Right atrium auricular region (tissue), 2 donors: ENCODE measurements at places on chromosomes 3 and 15.

- H3K36me3 ChIP-seq = no peaks in the 10 kb centered on the region
- no peak for DNase-seq
- no peaks in the 10 kb centered on the region for H3K27me3 ChIP-seq
Measured at GRCh38 chr3:10619989-10620832, 114.8 kb upstream of the ATP2B2 start.

DNA sequence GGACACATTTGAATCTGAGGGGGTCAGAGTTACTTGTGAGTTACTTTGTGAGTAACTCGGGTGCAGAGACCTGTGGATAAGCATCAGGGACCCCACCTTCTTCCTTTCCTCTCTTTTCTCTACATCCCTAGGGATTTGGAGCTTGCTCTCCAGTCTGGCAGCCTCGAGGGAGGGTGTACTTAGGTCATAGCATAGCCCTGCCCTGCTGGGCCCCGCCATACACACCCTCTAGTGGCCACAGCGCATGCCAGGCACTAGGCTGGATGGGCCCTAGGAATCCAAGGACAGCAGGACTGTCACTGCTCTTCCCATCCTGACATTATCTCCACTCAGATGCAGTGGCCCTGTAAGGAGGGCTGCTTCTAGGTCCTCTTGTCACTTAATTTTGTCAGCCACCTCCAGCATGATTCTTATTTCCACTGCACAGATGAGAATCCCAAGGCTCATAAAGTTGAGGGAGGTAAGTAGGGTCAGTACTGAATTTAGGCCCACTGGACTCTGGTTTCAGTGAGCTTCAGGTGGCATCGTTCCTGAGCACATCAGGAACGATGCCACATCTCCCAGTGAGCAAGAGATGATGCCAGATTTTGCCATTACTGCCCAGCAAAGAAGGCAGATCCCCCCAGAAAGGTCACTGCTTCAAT, 3.6 kb upstream of the SMAD6 start:
- peak overlapping the region; percentile 67 for H3K27ac ChIP-seq
- no peaks in the 10 kb centered on the region for H3K27me3 ChIP-seq
- no peaks in the 10 kb centered on the region for H3K36me3 ChIP-seq
- no peak overlapping the region for H3K4me3 ChIP-seq
- H3K4me1 ChIP-seq = peaks cover 27% of the 10 kb centered on the region

- no peaks in the 10 kb centered on the region for H3K27me3 ChIP-seq
- no peaks in the 10 kb centered on the region for H3K4me1 ChIP-seq
- no peak overlapping the region for H3K4me3 ChIP-seq
- H3K27ac ChIP-seq = no peak overlapping the region
Measured at GRCh38 chr15:72740219-72740618, 43.3 kb downstream of the ADPGK start.

DNA sequence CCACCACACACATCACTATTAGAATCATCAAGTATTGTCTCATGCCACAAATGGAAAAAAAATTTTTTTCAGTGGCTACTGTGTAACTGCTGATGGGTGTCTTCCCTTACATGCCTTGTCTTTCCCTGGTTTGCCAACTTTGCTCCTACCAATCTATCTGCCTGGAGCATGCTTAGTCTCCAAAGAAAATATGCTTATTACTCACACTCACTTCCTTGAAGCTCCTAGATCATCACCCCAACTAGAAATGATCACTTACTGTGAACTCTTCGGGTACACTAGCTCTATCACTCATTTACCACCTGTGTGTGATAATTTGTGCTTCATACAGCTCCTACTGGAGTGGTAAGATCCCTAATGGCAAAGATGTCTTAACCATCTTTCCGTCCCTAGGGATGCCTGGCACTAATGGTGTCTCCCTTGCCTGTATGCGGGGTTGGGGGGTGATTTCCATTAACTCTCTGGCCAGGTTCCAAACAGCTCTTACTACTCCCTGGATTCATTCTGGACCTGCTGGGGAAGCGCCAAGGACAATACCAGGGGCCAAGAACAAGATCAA, 799 bp downstream of the VPS33B start:
- H3K36me3 ChIP-seq = peaks cover 4% of the 10 kb centered on the region
- no peaks in the 10 kb centered on the region for H3K27me3 ChIP-seq
- H3K27ac ChIP-seq = peak overlapping the region; percentile 71
- DNase-seq = no peak
- peaks cover 13% of the 10 kb centered on the region for H3K4me1 ChIP-seq

GRCh38 chr3:124985349-124985748, 50.8 kb upstream of the MUC13 start:
- peak overlapping the region; percentile 64 for H3K27ac ChIP-seq
- no peaks in the 10 kb centered on the region for H3K4me1 ChIP-seq
- peak; percentile 74 for DNase-seq
- H3K36me3 ChIP-seq = peaks cover 49% of the 10 kb centered on the region
- H3K4me3 ChIP-seq = no peak overlapping the region

DNA sequence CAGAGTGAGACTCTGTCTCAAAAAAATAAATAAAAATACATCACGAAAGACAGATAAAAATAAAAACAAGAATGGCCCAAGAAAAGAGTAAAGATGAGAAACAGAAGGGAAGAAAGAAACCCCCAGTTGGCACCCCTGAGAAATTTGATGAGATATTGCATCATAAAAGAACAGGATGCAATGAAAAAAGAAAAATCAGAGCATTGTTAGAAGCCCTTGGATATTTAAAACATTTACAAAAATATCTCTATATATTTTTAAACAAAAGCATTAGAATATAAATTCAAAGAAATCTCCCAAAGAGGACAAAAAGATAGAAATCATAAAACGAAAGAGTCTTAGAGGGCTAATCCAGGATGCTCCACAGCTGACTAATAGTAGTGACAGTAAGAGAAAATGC, 18.6 kb upstream of the ZBTB38 start:
- H3K27ac ChIP-seq = no peak overlapping the region
- no peaks in the 10 kb centered on the region for H3K36me3 ChIP-seq
- no peak for DNase-seq
- H3K4me3 ChIP-seq = no peak overlapping the region
- H3K4me1 ChIP-seq = no peaks in the 10 kb centered on the region
- no peaks in the 10 kb centered on the region for H3K27me3 ChIP-seq

GRCh38 chr15:98177966-98178592, 217.6 kb downstream of the ARRDC4 start:
- no peaks in the 10 kb centered on the region for H3K27me3 ChIP-seq
- H3K4me1 ChIP-seq = no peaks in the 10 kb centered on the region
- no peak overlapping the region for H3K4me3 ChIP-seq
- no peak overlapping the region for H3K27ac ChIP-seq
- DNase-seq = no peak

- peak overlapping the region; percentile 59 for H3K4me3 ChIP-seq
- no peak for DNase-seq
- H3K27ac ChIP-seq = peak overlapping the region; percentile 89
- peaks cover 32% of the 10 kb centered on the region for H3K4me1 ChIP-seq
- no peaks in the 10 kb centered on the region for H3K27me3 ChIP-seq
- no peaks in the 10 kb centered on the region for H3K36me3 ChIP-seq
Measured at GRCh38 chr15:66292571-66293418, 573 bp upstream of the DIS3L start.

GRCh38 chr3:32973982-32974381, 22.5 kb downstream of the CCR4 start:
- H3K27ac ChIP-seq = no peak overlapping the region
- no peaks in the 10 kb centered on the region for H3K36me3 ChIP-seq

DNA sequence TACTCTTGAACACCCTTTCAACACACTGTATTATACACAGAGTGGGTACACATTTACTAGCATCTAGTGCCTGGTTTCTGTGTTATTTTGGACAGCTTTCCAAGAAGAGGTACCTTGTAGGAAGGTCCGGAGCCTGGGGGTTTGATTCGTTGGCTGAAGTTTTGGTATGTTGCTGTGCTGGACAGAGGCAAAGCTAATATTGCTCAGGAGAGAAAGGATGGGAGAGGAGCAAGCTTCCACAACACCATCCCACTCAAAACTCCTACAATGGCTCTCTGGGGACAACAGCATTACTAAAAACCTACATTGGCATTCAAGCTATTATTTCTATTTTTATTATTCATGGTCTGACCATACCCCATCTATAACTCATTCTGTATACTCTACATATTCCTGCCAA, 1.1 kb upstream of the LYSMD2 start:
- H3K36me3 ChIP-seq = no peaks in the 10 kb centered on the region
- H3K27ac ChIP-seq = peak overlapping the region; percentile 79
- no peaks in the 10 kb centered on the region for H3K27me3 ChIP-seq

DNA sequence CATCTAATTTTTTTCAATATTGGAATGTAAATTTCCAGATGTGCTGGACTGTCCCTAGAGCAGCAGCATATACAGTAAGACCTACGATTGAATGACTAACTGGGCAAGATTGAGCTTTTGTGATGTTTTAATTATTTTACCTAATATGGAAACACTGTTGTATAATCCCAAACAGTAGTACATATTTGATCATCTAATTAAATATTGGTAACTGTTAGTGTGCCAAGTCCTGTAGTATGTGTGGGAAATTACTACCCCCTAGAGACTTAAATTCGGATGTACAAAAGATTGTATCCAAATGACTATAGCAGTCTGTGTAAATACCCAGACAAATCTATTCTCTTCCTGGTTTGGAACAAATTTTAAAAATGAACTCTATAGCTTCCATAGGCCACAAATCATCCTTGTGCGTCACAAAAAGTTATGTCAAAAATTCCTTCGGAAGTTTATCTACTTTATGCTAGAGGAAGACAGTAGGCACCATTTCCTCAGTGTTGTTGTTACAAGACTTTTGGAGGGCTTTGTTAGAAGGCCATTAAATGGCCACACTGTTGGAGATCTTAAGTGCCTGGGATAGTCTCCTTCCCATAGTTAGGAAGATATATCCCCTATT, 41.6 kb downstream of the NKIRAS1 start:
- no peaks in the 10 kb centered on the region for H3K4me1 ChIP-seq
- no peaks in the 10 kb centered on the region for H3K36me3 ChIP-seq
- DNase-seq = no peak
- H3K27me3 ChIP-seq = no peaks in the 10 kb centered on the region
- H3K4me3 ChIP-seq = no peak overlapping the region
- H3K27ac ChIP-seq = no peak overlapping the region

GRCh38 chr3:48423883-48424695, 5.8 kb downstream of the PLXNB1 start:
- DNase-seq = no peak
- H3K36me3 ChIP-seq = peaks cover 3% of the 10 kb centered on the region
- peak overlapping the region; percentile 94 for H3K27ac ChIP-seq
- H3K27me3 ChIP-seq = no peaks in the 10 kb centered on the region

DNA sequence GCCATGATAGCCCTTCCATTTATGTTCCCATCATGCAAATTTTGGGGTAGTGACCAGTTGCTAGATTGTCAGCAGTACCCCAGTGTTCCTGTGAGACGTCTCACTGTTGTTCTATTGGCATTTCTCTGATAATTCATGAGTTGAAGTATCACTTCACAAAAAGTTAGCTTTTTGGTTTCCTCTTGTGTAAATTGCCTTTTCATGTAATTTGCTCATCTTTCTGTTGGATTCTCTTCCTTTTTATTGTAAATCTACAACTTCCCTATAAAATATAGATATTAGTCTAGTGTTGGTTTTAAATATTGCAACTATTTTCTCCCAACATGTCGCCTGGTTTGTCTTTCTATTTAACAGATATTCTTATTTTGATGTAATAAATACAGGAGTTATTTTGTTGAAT, 7.5 kb upstream of the A4GNT start:
- H3K27me3 ChIP-seq = no peaks in the 10 kb centered on the region
- no peak overlapping the region for H3K4me3 ChIP-seq
- H3K27ac ChIP-seq = no peak overlapping the region
- DNase-seq = no peak
- no peaks in the 10 kb centered on the region for H3K4me1 ChIP-seq
- H3K36me3 ChIP-seq = no peaks in the 10 kb centered on the region

GRCh38 chr3:61522060-61522459, 39.3 kb upstream of the PTPRG start:
- DNase-seq = no peak
- H3K27ac ChIP-seq = no peak overlapping the region
- H3K27me3 ChIP-seq = no peaks in the 10 kb centered on the region
- no peaks in the 10 kb centered on the region for H3K36me3 ChIP-seq
- no peak overlapping the region for H3K4me3 ChIP-seq

GRCh38 chr3:161409069-161409468, 37.8 kb upstream of the SPTSSB start:
- no peak overlapping the region for H3K4me3 ChIP-seq
- no peaks in the 10 kb centered on the region for H3K4me1 ChIP-seq
- H3K36me3 ChIP-seq = no peaks in the 10 kb centered on the region

- no peak for DNase-seq
- H3K4me1 ChIP-seq = no peaks in the 10 kb centered on the region
Measured at GRCh38 chr3:46685446-46685845, 8.0 kb downstream of the ALS2CL start.

- H3K27me3 ChIP-seq = no peaks in the 10 kb centered on the region
- no peak overlapping the region for H3K27ac ChIP-seq
- H3K36me3 ChIP-seq = no peaks in the 10 kb centered on the region
Measured at GRCh38 chr3:17949101-17949500, 206.7 kb upstream of the TBC1D5 start.

DNA sequence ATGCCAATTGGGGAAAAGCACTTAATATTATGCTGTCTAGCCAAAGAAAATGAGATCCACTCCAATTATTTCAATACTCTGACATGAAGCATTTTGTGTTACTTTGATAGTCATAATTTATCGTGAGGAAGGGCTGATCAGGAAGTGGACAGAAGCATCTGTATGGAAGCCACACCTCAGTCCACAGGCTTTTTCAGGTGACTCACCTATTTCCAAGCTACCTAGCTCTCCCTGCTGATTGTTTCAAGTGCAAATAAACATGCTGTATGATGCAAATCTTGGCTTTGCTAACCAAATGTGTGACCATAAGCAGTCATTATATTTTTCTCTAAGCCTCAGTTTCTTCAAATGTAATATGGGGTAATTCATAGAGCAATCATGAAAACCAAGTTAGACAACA, 30.8 kb upstream of the CPB1 start:
- H3K27me3 ChIP-seq = no peaks in the 10 kb centered on the region
- no peak overlapping the region for H3K27ac ChIP-seq
- H3K36me3 ChIP-seq = no peaks in the 10 kb centered on the region
- H3K4me3 ChIP-seq = no peak overlapping the region

DNA sequence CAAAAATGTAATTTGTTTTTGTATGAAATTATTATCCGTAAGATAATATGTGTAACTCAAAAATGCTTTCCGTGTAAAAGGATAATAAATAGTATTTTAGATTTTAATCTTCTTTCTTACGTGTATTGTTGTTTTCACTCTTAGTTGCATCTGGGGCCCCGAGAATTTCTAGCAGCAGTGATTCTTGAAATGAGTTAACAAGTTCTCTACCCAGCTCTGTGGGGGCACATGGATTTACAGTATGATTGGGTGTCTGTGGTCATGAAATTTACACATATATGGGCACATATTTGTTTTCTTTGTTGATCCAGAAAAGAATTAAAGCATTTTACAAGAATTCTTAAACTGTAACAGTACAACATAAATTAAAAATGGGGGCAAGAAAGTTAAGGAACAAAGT, 145.9 kb upstream of the LRRFIP2 start:
- H3K27ac ChIP-seq = no peak overlapping the region
- no peaks in the 10 kb centered on the region for H3K27me3 ChIP-seq
- H3K36me3 ChIP-seq = peaks cover 36% of the 10 kb centered on the region
- H3K4me1 ChIP-seq = no peaks in the 10 kb centered on the region

- peaks cover 3% of the 10 kb centered on the region for H3K27me3 ChIP-seq
- peaks cover 12% of the 10 kb centered on the region for H3K4me1 ChIP-seq
- no peak for DNase-seq
Measured at GRCh38 chr3:170414202-170414663, 4.4 kb upstream of the CLDN11 start.

- H3K36me3 ChIP-seq = no peaks in the 10 kb centered on the region
- peaks cover 20% of the 10 kb centered on the region for H3K4me1 ChIP-seq
- H3K27ac ChIP-seq = peak overlapping the region; percentile 19
- peak; percentile 86 for DNase-seq
- no peaks in the 10 kb centered on the region for H3K27me3 ChIP-seq
Measured at GRCh38 chr15:65384895-65385869, 7.4 kb upstream of the IGDCC3 start.

GRCh38 chr15:73897441-73898261, 24.3 kb downstream of the TBC1D21 start:
- no peaks in the 10 kb centered on the region for H3K27me3 ChIP-seq
- H3K36me3 ChIP-seq = no peaks in the 10 kb centered on the region
- H3K27ac ChIP-seq = no peak overlapping the region
- H3K4me3 ChIP-seq = no peak overlapping the region
